ENCODE measurements at places on chromosomes 1 and 21.

DNA sequence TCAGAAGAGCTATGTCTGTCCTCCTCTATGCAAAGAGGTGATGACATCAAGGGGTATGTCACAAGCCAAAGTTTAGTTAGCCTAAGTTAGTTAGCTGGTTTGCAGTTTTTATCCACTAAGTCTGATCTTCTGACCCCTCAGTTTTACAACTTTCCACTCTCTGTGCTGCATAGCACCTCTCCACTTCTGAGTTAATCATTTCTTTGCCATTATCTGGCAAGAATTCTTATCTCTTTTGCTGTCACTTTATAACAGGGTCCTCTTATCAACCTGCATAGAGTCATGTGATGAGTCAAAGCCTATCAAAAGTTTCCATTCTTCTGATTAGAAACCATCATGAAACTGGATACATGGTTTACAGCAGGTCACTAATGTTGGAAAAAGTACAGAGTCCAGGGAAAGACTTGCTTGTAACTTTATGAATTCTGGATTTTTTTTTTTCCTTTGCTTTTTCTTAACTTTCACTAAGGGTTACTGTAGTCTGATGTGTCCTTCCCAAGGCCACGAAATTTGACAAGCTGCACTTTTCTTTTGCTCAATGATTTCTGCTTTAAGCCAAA, at the start of gene NR5A2:
TSS of gene NR5A2 (plus strand) at position 447 of the 560 bp plus-strand sequence. CDS start 138 bp downstream, outside the sequence.
- no peak for DNase-seq

DNA sequence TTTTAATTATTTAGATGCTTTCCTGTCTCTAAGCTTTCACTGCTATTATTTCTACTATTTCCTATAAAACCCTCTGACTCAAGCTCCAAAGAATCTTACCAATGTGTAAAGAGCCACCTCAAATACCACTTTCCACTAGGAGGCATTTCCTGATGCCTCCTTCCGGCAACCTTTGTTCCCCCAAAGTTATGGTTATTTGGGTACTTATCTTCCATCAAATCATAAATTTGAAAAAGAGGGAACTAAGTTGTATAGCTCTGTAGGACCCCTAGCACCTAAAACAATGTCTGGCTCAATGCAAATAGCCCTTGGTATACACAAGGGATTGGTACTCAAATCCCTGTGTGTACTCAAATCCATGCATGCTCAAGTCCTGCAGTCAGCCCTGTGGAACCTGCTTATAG, 79.6 kb downstream of the NME7 start:
- DNase-seq, result no peak

DNA sequence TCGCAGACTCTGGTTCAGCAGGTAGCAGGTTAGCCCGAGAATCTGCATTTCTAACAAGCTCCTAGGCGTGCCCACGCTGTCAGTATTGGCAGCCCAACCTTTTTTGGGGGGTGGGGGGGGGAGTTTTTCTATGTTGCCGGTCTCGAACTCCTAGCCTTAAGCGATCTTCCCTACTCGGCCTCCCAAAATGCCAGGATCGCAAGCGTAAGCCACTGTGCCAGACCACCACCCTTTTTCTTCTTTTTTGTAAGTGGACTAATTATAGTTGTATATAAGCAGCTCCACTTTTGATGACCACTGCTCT, 480 bp upstream of the MIS18A start:
- DNase-seq, result no peak

- DNase-seq, result no peak
Measured at GRCh38 chr1:171716616-171717015, 25.2 kb downstream of the VAMP4 start.

DNA sequence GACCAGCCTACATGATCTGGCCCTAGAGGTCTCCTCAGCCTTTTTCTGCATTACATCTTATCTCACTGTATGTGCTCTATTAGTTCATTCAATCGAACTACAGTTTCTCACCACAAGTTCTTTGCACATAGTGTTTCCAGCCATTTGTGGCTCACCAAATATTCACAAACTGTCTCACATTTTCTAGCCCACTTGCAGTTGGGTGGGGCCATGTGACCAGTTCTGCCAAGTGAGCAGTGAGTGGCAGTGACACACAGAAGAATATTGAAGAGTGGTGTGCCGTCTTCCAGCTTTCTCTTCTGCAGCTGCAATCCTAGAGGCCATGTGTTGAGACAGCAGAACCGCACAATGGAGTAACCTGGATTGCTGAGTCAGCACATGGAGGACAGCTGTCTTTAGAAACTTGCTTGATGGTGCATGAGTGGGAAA, 103.2 kb upstream of the ZNF644 start:
- no peak for DNase-seq

GRCh38 chr1:164177118-164177517, 381.9 kb upstream of the PBX1 start:
- no peak for DNase-seq
